ENCODE measurements at places on chromosomes 3 and 15. TPM values are rescaled to one million over a fixed set of nuclear protein-coding genes. Genes with fewer than 3 reads are reported as not detected.

GRCh38 chr15:60704717-60705116 lies 225.8 kb upstream of the ICE2 start:
- no peak for DNase-seq
- H3K4me1 ChIP-seq, result peaks cover 22% of the 10 kb centered on the region
- H3K36me3 ChIP-seq, result peaks cover 4% of the 10 kb centered on the region
- no peak overlapping the region for H3K4me3 ChIP-seq
- no peaks in the 10 kb centered on the region for H3K27me3 ChIP-seq

DNA sequence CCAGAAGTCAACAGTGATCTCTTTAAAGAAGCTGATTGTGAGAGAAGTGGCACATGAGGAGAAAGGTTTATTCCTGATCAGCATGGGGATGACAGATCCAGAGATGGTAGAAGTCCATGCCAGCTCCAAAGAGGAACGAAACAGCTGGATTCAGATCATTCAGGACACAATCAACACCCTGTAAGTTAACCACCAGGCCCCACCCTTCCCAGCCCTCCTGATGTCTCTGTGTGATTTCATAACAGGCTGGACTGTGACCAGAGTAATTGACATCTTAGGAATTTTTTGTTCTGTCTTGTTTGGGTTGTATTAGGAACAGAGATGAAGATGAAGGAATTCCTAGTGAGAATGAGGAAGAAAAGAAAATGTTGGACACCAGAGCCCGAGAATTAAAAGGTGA lies 67.7 kb downstream of the KLHL25 start:
- peaks cover 39% of the 10 kb centered on the region for H3K36me3 ChIP-seq
- H3K27ac ChIP-seq, result no peak overlapping the region
- H3K4me3 ChIP-seq, result no peak overlapping the region
- H3K4me1 ChIP-seq, result no peaks in the 10 kb centered on the region
- DNase-seq, result no peak

DNA sequence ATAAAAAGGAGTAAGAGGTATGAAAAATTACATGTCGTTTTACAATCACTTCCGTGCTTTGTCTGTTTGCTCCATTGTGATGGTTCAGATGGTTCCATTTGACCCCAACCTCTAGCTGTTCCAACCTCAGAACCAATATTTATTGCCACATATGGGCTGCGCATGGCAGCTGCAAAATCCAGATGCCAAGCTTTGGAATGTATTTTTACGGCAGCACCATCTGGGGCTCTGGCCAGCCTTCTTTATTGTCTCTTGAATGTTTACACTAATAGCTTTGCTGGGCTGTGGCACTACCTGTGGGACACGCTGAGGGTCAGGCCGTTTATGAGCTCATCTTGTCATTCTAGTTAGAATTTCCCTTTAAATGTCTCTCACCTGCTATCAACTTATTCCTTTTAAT lies 219.8 kb downstream of the ROBO2 start:
- H3K4me3 ChIP-seq, result no peak overlapping the region
- H3K27ac ChIP-seq, result no peak overlapping the region
- DNase-seq, result no peak
- H3K27me3 ChIP-seq, result no peaks in the 10 kb centered on the region
- peaks cover 28% of the 10 kb centered on the region for H3K4me1 ChIP-seq
- no peaks in the 10 kb centered on the region for H3K36me3 ChIP-seq

GRCh38 chr3:47950453-47951169 lies 65.6 kb downstream of the MAP4 start:
- H3K4me1 ChIP-seq, result no peaks in the 10 kb centered on the region
- H3K36me3 ChIP-seq, result peaks cover 7% of the 10 kb centered on the region
- H3K4me3 ChIP-seq, result no peak overlapping the region
- no peak for DNase-seq
- H3K27me3 ChIP-seq, result no peaks in the 10 kb centered on the region

DNA sequence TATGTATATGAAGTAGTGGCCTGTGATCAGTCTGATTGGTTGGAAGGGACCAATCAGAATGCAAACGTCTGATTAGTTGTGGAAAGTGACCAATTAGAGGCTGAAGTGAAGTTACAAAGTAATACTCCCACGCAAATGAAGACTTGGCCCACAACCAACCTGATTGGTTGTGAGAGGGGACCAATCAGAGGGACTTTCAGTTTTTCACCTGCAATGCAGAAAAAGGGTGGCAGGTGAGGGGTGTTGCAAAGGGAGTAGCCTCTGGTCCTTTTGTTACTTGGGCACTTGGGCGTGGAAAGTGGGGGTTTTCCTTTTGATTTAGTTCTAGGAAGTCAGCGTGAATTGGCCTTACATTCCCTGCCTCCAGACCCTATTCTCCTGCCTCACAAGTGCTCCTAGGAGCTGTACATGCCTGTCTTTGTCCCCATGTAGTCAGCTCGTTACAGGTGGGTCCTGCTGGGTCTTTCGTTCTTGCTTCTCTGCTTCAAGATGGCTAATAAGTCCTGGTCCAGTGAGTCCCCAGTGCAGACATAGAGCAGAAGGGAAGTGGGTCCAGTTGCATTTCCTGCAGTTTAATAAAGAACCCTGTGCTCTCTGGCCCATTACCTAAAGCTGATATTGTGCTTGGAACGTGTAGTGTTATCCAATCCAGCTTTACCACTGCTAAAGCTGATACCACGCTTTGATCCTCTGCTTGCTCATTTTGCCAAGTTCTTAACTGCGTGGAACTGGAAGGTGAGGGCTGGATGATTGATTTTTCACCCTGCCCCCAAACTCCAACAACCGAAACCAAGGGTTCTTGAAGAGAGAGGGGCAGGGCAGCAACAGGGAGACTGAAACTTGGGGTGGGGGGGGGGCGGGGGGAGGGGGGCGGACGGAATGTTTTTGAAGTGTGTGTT lies 46.0 kb upstream of the CD47 start:
- peaks cover 9% of the 10 kb centered on the region for H3K4me1 ChIP-seq
- no peak for DNase-seq
- no peaks in the 10 kb centered on the region for H3K36me3 ChIP-seq
- H3K27me3 ChIP-seq, result no peaks in the 10 kb centered on the region
- no peak overlapping the region for H3K4me3 ChIP-seq

DNA sequence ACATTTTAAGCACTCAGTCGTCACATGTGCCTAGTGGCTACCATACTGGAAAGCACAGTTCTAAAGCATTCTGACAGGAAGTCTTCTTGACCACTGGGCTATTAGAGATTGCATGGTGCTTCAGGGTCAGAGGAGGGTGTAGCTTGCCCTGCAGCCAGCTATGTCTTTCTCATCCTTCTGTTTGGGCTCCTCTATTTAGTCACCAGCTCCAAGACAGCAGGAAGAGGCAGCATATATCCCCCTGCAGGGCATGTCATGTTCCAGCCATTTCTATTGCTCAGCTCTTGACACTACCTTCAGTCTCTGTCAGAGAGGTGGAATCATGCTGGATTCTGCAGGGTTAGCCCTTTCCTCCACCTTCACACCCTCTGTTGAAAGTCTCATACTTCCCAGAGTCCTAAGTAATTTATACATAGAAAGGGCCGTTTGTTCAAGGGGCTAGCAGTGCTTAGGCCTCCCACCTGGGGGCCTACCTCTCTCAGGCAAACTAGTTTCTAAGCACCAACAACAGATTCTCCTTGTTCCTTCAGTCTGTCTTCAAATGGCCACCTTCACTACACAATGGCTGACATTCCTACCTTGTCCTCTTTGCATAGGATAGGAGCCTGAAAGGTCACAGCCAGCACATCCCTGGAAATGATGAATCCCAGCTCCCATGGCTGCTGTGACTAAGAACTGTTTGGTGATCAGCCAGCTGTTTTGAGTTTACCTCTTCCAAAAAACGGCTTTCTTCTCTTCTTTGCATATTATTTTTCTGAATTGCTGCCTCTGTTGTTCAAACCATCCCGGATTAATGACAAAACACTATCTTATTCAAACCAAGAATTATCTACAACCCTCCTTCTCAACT lies 115.7 kb upstream of the BFSP2 start:
- H3K27ac ChIP-seq, result peak overlapping the region; percentile 42
- H3K4me3 ChIP-seq, result no peak overlapping the region
- no peaks in the 10 kb centered on the region for H3K27me3 ChIP-seq
- no peaks in the 10 kb centered on the region for H3K36me3 ChIP-seq

DNA sequence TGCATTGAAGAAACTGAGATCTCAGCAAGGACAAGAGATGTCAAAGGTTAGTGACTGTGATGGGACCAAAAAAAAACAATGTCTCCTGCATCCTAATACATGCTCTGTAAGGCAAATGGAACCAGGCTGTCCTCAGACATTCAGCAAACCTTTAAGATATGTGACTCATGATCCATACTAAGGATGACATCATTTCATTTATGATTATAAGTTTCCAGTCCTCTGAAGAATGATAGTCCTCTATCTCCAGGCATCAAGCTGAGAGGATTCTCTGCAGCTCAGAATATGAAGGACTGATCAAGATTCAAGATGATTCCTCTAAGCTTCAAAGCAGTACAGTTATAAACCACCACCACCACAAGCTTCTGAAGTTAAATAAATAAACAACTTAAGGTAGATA lies 47.6 kb downstream of the SSR3 start:
- H3K4me3 ChIP-seq, result no peak overlapping the region
- H3K4me1 ChIP-seq, result peaks cover 14% of the 10 kb centered on the region
- H3K27me3 ChIP-seq, result no peaks in the 10 kb centered on the region

DNA sequence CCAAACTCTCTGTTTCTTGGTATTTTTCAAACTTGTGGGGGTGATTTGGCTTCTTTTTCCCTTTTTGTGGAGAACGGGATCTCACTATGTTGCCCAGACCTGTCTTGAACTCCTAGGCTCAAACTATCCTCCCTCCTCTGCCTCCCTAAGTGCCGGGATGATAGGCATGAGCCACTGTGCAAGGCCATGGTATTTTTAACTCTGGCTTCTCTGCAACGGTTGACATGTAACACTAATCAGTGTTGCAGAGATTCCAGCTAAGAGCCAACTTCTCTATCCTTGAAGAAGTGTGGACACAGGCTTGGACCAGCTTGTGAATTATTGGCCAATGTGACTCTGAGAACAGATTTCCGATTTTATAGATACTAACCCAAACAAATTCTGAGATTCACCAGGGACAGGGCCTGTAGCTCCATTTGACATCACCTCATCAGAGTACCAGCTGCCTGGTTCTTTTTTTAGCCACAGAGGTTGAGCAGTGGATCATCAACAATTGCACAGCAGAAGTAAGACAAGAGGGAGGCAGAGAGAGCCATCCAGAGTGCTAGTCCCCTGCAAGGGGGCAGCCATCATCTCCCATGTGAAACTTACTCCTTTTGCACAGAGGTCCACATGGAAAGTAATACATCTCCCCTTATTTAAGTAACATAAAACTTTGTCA lies 98.1 kb upstream of the SYNPR start:
- H3K4me3 ChIP-seq, result no peak overlapping the region
- H3K36me3 ChIP-seq, result peaks cover 5% of the 10 kb centered on the region
- no peak overlapping the region for H3K27ac ChIP-seq
- H3K27me3 ChIP-seq, result no peaks in the 10 kb centered on the region

DNA sequence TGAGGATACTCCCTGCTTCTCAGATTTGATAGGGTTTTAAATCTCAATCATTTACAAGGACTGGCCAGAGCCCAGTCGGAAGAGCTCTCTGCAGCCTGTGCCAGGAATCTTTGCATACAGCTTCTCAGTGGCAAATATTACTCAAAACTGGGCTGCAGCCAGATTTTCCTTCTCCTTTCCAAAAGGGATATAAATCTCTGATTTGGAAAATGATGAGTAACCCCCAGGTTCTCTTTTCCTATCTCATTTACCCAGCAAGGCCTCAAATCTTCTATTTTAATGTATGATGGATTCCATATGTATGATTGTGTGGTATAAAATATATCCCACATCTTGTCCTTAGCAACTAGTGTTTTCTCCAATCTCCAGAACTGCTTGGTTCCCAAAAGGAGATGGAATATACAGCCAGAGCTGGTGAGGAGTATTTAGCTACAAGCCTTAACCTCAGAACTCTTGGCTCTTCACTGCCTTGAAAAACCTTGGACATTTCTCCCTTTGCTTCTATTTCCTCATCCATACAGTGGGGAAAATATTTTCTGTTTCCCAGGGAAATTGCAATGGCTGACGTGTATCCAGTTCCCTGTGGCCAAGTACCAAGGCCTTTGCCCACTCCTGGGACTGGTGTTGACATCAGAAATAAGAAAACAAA lies 114.4 kb downstream of the ATG7 start:
- H3K27me3 ChIP-seq, result no peaks in the 10 kb centered on the region
- no peaks in the 10 kb centered on the region for H3K36me3 ChIP-seq
- no peak for DNase-seq
- H3K4me1 ChIP-seq, result peaks cover 17% of the 10 kb centered on the region
- no peak overlapping the region for H3K27ac ChIP-seq

DNA sequence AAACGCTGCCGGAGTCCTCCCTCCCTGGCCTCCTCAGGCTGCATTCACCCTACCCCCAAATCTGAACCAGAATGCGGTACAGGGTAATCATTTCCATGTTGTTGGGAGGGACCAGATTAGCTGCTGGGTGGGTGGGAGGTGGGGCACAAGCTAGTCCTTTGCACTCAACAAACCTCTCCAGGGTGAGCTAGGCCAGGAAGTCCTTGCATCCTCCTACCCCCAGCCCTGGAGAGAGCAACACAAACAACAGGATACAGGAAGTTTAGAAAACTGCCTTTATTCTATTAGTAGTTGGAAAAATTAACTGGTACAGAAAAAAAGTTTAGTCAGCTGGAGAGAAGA lies 702 bp upstream of the GPX1 start:
- peaks cover 54% of the 10 kb centered on the region for H3K36me3 ChIP-seq
- H3K4me3 ChIP-seq, result peak overlapping the region; percentile 95
- no peaks in the 10 kb centered on the region for H3K27me3 ChIP-seq
- no peak for DNase-seq
- H3K27ac ChIP-seq, result peak overlapping the region; percentile 98
- H3K4me1 ChIP-seq, result peaks cover 23% of the 10 kb centered on the region

SI gene
- total RNA-seq, result not detected

TICRR gene
- total RNA-seq, result 33.8 TPM

THSD4 gene
- total RNA-seq, result 8.2 TPM

CCRL2 gene
- not detected for total RNA-seq

EFHB gene
- 0.46 TPM for total RNA-seq
